ENCODE measurements at places on chromosomes 16 and 17.
A peak's percentile ranks its signal among the peaks of the same experiment; 100 is the strongest.

DNA sequence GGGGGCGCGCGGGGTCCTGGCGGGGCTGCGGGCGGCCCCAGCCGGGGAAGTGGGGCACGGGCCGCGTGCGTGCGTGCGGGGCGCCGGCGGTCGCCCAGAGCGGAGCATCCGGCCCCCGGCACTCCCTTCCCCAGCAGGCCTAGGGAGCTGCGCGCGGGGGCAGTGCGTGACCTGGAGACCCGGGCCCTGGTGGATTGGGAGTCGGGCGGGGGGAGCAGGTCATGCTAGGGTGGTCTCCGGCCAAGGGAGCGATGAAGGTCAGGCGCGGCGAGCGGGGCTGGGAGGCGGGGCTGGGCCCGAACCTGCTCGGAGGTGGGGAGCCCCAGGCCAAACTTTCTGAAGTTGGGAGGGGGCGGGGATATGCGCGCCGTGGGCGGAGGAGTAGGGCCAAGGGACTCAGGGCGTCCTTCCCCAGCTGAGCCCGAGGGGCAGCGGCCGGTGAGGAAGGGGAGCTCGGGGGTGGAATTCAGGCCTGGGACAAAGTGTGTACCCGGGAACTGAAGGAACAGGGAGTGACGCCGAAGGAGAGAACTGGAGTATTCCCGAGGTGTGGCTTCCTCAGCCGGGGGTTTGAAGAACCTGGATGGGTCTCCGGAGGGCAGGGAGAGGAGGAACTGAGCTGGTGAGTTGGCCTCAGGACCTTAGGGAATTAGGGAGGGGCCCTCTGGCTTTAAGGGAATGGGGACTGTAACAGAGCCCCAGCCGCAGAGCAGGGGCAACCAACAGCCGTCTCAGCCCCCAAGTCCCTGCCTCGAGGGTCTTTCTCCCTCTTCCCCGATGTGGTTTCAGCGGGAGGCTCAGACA is 589 bp downstream of the XYLT2 start:
- peak; percentile 40 for DNase-seq

DNA sequence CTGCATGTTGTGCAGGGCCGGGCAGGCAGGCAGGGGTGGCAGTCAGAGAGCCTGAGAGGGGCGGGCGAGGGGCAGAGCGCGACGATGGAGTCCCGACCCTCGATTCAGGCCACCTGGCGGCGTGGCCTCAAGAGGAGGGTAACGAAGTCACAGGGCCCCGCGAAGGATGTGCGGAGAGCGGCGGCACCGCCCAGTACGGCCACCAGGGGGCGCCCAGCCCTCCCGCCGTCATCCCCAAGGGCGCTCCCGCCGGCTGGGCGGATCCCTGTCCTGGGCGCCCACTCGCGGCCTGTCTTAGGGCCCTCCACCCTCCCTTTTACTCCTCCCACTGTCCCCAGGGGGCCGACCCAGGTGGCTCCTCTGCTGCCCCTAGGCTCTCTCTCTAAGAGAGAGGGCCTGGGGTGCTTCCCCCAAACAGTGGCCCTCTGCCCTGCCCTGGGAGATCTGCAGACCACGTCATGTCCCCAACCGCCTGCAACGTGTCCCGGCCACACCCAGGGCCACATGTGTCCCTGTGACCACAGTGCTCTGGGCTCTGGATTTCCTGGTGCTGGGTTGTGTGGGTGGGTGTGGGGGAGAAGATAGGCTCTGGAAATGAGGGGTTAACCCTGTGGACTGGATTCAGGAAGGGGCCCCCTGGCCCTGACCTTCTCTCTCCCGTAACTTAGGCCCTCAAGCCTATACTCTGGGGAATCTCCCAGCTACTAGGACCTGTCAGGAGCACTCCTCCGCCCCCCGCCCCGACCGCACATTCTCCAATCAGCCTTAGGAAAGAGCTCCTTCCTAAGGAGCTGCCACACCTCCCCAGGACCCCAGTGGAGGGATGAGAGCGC is 5.9 kb downstream of the DPEP2 start:
- peak; percentile 76 for DNase-seq

- no peak for DNase-seq
These were observed 18.5 kb downstream of the SLC16A3 start for GRCh38 chr17:82247182-82247823.

DNA sequence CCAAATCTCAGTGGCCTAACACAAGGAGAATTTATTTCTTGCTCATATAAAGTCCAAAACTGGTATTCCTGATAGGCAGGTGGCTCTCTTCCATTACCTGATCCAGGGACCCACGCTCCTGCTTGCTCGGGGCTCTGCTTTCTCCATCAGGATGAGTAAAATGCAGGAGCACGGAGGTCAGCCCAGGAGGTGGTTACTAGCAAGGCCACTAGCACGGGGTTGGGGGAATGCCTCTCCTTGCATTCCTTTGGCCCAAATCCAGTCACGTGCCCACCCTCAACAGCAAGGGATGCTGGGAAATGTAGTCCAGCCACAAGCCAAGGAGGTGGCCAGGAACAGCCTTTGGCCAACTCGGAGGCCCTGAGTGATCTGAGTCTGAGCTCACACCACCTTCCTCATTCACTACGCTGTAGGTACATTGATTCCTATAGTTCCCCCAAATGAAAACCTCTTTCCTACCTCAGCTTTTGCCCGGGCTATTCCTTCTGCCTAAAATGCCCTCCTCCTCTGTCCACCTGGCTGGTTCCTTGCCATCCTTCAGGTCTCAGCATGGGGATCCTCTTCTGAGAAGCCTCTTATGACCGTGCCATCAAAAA is 38.3 kb upstream of the HAPSTR1 start:
- DNase-seq, result no peak

GRCh38 chr16:49350265-49351095 is 23.1 kb upstream of the C16orf78 start:
- peak; percentile 42 for DNase-seq

GRCh38 chr17:59769887-59770286 is 62.4 kb downstream of the VMP1 start:
- no peak for DNase-seq
